ENCODE measurements at places on chromosomes 6 and 20.
A peak's percentile ranks its signal among the peaks of the same experiment; 100 is the strongest.

DNA sequence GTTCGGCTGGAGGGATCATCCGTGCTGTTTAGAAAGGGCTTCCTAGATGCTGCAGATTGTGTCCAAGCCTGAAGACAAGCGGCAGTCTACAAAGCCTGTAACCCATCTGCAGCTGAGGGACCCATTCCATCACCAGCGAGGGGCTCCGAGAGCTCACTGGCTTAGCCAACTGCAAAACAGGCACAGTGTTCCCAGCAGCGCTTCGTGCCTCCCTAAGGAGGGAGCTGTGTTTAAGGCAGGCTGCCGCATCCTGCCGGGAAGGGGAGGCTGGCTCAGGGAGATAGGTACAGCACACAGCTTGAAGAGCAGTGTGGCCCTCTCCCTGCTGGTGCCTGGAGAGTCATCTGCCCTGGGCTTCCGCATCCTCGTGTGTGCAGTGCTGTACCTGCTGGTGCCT is 32.4 kb downstream of the DUSP22 start:
- DNase-seq, result no peak

- peak; percentile 71 for DNase-seq
Observed at GRCh38 chr6:116217069-116217468, 36.8 kb downstream of the TSPYL4 start.

- no peak for DNase-seq
Observed at GRCh38 chr6:53866226-53866625, 71.4 kb downstream of the LRRC1 start.

GRCh38 chr6:114449659-114450058 is 106.8 kb upstream of the HS3ST5 start:
- no peak for DNase-seq

- no peak for DNase-seq
Observed at GRCh38 chr6:1482381-1483166, 93.2 kb downstream of the FOXF2 start.

GRCh38 chr6:44558832-44559251 is 171.3 kb downstream of the CDC5L start:
- no peak for DNase-seq

DNA sequence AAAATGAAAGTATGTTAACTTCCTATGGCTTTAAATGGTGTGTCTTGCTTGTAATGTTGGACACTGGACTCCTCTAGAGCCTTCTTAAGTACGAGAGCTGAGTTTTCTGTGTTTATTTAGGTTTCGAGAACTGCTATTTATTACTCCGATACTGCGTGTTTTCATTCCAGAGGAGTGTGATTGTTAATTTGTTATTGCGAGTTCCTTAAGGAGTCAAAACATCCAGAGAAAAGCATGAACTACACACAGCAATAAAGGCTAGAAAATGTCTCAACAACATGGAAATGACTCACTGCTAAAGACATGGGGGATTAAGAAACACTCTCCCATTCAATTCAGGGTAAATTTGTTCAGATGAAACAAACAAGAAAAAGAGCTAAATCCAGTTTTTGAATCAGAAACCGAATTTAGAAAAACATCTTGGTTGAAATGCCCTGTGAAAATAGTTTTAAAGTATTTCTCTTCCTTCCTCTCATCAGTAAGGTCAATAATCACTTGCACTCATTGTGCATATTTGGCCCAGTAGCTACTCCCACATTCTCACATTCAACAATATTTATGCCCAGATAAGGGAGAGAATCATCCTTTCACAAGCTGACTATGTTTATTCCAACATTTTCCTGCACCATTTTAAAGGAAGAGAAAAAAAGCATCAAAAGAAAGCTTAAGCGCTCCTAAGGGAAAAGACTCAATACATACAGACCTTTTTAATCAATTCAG is 36.0 kb downstream of the ATXN1 start:
- no peak for DNase-seq

- no peak for DNase-seq
Observed at GRCh38 chr20:24598346-24598745, 128.9 kb downstream of the SYNDIG1 start.

GRCh38 chr6:40912158-40912946 is 126.7 kb downstream of the UNC5CL start:
- peak; percentile 38 for DNase-seq

GRCh38 chr6:150418827-150419594 is 50.2 kb downstream of the IYD start:
- DNase-seq, result peak; percentile 72

- no peak for DNase-seq
Observed at GRCh38 chr6:147161974-147162495, 42.2 kb upstream of the STXBP5 start.
